Endodermal cell (in vitro differentiated cells): ENCODE measurements at places on chromosomes 6 and 20.
A peak's percentile ranks its signal among the peaks of the same experiment; 100 is the strongest.

DNA sequence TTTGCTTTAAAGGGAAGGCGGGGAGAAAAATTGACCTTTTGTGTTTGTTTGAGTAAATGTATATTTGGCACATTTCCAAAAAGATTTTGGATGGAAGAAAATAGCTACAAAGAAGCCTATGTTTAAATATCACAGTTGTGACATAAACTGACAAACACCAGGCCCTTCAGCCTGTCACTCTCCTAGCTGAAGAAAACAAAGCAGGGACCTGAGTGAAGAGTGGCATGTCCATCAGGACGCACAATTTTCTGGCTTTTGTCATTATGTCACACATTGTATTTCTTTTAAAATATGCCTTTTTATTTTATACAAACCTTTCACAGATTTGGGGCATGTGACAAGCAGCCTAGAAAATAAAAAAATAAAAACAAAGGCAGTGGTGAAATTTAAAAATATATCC lies 241.2 kb downstream of the OGFRL1 start:
- DNase-seq, result no peak

GRCh38 chr20:54431156-54431944 lies 44.0 kb upstream of the DOK5 start:
- no peak for DNase-seq

DNA sequence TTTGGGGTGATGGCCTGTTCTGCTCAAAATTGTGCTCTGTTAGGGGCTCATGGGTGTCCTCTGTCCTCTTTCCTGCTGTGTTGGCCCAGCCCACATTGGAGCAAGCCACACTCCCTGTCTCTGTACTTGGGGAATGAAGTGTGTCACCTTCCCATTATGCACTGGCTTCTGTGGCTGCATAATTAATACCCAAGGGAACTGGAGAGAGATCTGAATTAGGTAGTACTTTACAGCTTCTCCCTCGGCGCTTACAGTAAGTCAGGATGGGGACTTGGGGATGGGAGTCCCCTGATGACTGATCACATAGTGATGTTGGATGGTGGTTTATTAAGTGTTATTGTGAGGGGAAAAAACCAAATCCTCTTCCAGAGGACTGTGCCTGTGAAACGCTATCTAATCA lies 116.6 kb downstream of the FOXO3 start:
- DNase-seq, result no peak

GRCh38 chr6:7324520-7324919 lies 11.5 kb upstream of the SSR1 start:
- DNase-seq, result no peak

DNA sequence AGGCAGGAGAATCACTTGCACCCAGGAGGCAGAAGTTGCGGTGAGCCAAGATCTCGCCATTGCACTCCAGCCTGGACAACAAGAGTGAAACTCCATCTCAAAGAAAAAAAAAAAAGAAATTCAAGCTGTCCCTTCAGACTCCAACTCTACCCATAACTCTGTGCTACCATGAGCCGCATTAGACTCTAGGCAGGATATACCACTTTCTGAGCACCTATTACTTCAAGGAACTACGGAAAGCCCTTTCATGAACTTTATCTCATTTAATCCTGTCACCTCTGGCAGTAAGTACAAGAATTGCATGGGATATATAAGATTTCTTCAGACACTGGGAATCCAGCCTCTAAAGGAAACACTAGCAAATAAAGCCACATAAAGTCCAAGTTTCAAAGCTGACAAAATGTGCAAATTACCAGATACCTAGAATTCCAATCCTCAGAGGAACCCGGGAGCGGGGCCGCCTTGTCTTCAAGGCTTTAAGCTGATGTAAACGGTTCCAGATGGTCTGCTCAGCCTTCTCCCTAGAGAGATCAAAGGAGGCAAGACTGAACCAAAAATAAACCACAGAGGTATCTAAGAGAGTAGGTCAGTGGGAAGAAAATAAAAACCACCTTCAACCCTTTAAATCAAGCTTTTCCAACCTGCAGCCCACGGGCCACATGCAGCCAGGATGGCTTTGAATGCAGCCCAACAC lies 9.4 kb downstream of the CDK5RAP1 start:
- no peak for DNase-seq

- peak; percentile 55 for DNase-seq
Observed at GRCh38 chr6:163085426-163085825, 329.1 kb upstream of the QKI start.

- no peak for DNase-seq
Observed at GRCh38 chr6:133880896-133881295, 8.0 kb upstream of the TCF21 start.

DNA sequence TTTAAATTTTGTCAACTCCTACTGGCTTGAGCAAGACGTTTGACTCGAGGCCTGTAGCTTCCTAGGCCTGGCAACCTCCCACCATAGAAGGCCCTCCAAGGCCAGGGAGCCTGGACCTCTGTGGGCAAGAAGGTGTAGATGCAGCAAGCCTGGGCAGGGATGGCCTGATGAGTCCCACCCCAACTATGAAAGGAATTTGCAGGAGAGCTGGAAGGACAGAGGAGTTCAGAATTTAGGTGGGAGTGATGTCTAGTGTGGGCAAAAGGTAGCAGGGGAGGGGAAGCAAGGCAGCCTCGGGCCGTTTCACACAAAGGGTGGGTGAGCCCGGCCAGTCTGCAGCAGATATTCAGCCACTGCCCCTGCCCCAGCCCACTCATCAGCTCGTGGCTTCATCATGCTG lies 245.2 kb downstream of the CDH26 start:
- DNase-seq, result no peak

DNA sequence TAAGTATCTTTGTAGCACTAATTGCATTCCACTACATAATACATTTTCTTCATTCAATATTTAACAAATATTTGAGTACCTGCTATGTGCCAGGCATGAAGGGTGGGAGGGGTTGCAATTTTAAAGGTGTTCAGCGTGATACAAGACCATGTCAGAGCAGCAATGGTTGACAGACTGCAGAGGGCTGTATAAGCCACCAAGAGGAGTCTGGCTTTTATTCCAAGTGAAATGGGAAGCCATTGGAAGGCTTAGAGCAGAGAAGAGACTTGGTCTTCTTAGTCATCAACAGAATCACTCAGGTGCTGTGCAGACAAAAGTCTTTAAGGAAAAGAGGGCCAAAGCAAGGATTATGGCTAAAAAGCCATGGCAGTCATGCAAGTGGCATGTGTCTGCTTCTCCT lies 360.8 kb upstream of the ARID1B start:
- no peak for DNase-seq

- DNase-seq, result no peak
Observed at GRCh38 chr20:51354769-51355319, 187.7 kb downstream of the NFATC2 start.

DNA sequence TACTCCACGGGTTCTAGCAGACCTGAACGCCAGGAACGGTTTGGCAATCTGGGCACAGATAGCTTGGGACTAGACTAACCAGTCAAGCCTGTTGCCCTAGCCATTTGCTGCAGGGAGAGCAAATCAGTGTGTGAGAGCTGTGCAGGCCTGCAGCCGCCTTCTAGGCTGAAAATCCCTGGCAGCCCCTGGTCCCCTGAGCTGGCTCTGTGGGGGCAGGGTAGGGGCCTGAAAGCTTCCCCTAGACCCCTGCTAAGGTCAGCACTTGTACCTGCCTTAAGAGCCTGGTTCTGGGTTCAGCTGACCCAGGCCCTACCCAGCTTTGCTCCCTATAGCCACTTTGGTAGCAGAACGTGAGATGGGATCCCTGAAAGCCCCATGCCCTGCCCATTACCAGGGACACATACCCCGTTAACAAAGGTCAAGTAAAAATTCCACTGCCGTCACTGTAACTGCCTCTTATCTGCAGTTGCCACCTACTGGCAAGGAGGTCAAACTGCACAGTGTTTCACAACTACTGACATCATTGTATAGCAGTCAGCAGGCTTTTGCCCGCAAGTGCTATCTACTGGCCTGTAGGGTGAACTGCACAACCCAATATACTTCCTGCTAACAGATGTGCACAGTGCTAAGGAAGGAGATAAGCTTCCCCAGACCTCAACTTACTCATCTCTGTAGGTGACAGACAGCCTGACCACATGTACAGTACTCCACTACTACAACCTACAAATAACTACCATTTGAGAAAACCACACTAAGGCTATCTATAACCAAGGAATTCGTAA lies 95.1 kb upstream of the OLIG3 start:
- DNase-seq, result peak; percentile 84

DNA sequence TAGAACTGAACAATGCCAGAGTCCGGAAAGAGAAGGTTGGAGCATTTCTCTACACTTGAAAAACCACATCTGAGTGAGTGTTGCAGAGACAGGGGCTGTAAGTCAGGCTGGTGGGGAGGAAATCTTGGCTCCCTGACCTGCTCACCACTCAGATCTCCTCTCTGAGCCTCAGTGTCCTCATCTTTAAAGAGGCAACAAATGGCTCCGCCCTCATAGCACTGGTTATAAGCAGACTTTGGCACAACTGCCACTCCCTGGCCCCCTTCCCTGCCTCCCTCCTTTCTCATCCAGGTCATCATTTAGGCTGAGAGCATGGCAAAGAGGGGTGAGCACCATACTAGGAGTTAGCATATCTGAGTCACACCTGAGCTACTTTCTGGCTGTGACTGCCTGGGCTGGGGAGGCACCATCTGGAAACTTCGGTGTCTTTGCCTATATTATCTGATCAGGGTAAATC lies 10.6 kb downstream of the SIRPG start:
- no peak for DNase-seq

- DNase-seq, result no peak
Observed at GRCh38 chr6:145087034-145087433, 648.3 kb downstream of the EPM2A start.

DNA sequence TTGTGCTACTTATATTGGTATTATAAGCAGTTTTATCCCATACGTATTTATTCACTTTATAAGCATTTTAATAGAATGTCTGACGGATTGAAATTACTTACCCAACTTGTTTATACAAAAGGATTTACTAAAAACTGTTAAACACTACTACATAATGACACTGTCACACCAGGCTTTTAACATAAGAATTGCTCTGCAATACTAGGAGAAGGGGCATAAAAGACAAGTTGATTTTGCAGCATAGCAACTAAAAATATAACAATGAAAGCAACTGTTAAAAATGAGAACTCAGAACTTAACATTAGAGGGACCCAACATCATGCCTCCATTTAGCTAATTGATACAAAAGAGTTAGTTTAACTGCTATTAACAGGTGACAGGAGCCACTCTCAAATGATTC lies 995.3 kb downstream of the PHF3 start:
- DNase-seq, result no peak

DNA sequence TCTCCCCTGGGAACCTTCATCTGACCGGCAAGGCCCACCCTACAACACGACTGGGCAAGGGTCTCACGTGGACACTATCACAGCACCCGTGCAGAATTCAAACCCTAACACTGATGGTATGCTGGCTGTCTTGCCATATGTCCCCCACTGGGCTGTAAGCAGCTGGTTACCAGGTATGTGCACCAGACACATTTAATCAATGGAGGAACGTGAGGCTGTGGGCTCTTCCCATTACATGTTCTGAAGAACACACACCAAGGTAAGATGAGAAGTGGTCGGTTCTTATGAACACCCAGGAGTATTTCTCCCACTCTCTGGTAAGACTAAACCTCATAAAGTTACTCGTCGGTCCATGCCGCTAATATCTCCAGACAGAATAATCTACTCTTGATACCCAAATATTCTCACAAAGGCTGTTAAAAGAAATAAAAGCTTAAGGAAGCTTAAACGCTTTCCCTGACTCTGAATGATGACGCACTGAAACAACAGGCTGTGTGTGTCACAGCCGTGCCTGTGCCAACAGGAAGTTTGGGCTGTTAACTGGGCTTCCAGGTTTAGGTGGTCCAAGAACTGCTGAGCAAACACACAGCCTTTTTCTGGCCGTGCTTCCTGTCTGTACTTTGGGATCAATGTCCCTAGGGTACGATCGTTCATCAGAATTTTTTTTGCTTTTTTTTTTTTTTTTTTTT lies 75.3 kb downstream of the SLC23A2 start:
- no peak for DNase-seq

GRCh38 chr6:162125659-162126058 lies 601.9 kb downstream of the PRKN start:
- DNase-seq, result no peak

DNA sequence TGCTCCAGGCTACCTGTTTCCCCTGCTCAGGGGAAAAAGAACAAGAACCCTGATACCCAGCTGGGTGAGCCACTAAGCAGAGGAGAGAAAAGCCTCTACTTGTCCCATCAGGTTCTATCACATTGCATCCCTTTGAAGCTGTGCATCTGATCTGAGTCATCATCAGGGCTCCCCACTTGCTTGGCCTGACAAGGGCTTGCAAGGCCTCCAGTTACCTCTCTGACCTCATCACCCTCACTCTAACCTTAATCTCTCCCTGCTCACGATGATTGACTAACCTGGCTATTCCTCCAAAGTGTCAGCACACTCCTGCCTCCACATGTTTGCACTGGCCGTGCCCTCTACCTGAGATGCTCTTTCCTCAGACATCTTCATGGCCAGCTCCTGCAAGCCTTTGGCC lies 309.5 kb upstream of the CHD6 start:
- no peak for DNase-seq

DNA sequence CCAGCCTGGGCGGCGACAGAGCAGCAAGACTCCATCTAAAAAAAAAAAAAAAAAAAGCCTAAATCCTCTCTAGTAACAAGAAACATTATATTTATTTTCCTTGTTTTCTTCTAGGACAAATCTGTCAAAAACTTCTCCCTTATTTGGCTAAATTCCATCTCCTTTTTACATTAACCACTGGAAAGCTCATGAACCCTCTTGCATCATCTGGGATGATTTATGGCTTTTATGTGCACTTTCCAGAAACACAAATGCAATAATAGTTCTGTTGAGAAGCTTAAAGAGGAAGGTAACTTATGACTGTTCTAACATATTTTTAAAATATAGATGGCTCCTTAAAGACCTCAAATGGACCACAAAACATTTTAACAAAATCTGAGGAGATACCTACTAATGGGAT lies 526.1 kb upstream of the SPTLC3 start:
- no peak for DNase-seq

- peak; percentile 46 for DNase-seq
Observed at GRCh38 chr20:60054716-60055634, 96.8 kb downstream of the CDH26 start.

GRCh38 chr6:114375541-114376192 lies 32.8 kb upstream of the HS3ST5 start:
- no peak for DNase-seq

DNA sequence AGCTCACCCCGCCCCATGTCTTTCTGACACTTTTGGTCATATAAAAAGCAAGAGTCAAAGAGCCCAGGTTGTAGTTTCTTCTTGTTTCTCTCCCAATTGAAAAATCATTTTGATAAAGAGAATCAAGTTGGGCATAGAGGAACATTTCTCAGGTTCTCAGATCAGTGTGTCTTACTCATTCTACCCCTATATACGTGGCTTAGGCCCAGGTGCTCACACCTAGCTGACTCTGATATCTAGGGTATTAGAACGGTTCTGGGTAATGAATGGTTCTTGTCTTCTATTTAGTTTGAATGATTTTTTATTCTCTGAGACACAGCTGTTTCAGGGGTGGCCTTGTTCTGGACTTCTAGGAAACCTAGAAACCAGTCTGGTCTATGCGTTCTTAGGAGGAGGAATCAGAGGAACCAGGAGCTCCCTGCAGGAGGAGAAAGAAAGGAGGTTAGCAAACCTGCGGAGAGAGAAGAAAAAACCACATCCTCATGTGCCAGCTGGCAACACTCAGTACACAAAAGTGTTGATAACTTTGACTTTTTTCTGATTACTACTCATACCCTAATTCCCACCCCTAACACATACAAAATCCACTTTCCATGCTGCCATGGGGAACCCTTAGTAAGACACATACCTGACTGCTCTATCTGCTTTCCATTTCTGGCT lies 178.0 kb downstream of the CLIC5 start:
- no peak for DNase-seq
